Progenitor cell of endocrine pancreas (in vitro differentiated cells): ENCODE measurements at places on chromosomes 3 and 15. TPM values are rescaled to one million over a fixed set of nuclear protein-coding genes. Genes with fewer than 3 reads are reported as not detected.

DNA sequence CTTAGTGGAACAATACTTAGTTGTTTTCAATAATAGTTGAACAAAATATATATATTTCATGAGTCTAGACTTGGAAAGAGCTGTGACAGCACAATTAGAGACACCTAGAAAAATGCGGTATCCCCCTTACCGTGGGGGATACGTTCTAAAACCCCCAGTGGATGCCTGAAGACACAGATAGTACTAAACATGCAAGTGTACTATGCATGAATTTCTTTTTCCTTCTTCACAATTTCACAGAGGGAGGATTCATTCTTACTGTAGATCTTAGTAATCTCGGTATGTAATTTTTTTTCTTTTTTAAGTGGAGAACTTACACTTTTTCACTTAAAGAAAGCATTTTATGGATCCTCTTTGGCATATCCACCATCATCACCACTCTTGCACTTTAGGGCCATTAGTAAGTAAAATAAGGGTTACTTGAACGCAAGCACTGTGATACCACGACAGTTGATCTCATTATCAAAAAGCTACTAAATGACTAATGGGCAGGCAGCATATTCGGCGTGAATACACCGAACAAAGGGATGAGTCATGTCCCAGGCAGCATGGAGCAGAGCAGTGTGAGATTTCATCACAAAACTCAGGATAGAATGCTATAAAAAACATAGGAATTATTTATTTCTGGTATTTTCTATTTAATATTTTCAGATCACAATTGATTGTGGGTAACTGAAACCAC, 72.3 kb upstream of the ZNF280D start:
- DNase-seq, result no peak

Gene SEMA3G
- total RNA-seq, result 0.79 and 1.1 TPM in 2 replicates

Gene SLC22A13
- total RNA-seq, result 0.62 and 0.67 TPM in 2 replicates

DNA sequence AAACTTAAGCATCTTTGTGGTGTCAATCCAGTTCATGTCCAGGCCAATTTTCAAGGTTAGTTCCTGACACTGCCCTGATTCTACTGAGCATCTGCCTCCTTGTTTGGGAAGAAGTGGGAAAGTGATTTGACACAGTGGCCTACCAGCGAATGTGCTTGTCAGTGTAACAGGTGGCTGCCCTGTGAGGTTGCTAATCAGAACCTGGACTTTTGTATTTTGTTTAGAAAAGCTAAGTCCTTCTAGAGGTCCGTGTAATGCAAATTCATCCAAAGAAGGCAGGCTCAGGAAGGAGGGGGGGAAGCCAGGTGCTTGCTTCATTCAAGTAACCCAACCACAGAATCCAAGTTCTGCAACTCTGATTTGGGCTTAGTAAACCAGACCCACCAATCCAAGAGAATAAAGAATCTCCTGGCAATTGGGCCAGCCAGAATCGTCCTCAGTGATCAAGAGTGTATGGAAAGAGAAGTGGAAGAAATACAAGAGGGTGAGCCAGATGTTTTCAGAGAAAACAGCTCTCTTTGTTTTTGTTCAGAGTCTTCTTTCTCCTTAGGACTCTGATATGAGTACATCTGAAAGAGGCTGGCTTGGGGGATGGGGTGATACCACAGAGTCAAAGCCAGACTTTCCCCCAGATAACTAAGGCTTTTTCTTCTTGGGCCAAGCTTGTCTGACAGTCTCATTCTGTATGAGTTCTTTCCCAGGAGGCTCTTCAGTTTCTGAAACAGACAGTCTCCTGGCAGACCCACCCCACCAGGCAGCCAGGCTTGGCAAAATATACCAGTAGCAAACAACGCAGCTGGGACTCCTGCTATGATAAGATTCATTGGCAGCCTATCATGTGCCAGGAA, 508.9 kb upstream of the TBL1XR1 start:
- no peak for DNase-seq

DNA sequence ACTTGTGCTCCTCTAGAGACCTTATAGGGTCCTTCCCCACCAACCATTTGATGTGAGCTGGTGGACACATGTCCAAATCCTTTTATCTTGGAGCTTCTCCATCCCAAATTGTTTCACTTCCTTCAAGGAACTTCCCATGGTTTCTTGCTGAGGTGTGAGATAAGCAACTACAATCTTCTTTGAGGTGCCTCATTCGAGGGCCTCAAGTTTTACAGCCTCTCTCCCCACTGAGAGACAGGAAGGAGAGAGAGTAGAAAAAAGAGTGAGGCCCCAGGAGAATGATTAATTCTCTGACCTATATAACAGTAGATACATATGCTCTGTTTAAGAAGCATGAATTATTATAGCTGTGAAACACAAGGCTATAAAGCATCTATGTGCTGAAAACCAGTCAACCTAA, 70.5 kb downstream of the SUMF1 start:
- no peak for DNase-seq

- no peak for DNase-seq
Measured at GRCh38 chr15:100190675-100191074, 151.1 kb downstream of the ADAMTS17 start.

Gene GPR176
- total RNA-seq, result 1.0 and 1.1 TPM in 2 replicates

- no peak for DNase-seq
Measured at GRCh38 chr3:45234250-45234649, 8.2 kb upstream of the TMEM158 start.
